Gastrocnemius medialis (tissue), 4 donors: ENCODE measurements at places on chromosomes 7 and 10.

DNA sequence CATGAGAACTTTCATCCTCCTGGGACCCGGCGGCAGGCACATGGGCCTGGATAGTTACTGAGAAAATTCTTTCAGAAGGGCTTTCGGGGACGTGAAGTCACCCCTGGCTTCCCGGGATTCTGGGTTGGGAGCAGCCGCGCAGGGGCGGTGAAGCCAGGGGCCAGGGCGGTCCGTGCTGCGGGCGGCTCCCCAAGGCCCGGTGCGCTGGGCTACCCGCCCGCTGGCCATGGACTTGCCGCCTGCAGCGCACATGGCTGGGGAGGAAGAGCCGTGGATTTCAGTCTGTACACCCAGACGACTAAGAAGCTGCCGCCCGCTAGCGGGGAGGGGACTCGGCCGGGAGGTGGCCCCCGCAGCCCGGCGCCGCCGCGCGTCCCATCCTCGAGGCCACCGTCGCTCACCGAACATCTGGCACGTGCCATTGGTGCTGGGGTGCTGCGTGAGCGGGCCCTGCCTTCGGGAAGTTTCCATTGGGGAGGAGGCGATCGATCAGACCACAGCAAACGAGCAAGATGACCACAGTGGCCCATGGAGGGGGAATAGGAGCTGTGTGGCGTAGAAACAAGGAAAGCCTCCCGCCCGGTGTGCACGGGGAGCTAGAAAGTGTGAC is 64.5 kb downstream of the TMEM209 start:
- DNase-seq = no peak

DNA sequence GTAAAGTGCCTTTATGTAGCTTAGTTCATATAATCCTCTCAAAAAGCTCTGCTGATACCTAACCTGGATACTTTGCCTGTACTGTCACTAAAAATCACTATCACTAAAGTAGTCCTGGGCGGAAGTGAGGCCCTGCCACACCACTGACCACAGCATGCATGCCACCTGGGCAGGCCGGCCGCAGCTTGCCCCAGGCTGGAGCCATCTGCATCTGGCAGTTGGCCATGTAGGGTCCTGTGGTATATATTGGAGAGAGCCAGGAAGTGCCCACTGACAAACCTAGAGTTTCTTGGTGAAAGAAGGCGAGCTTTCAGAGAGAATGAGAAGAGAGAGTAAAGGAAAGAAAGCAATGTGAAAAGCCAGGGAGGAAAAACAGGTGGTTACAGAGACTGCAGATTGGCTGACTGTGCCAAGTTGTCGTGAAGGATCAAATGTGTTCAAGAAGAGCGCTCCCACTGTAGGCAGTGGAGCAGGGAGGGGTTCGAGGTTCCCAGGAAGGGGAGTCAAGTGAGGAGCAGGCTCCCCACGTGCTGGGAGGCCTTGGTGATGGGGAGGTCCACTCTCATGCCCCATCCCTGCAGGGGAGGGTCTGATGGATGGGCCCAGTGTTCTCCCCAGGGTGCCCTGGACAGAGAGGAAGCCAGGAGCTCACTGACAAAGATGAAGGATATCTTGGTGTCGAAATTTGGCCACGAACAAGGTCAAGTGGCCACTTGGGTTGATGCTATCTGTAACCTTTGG is 13.6 kb downstream of the LOXL4 start:
- no peak for DNase-seq

DNA sequence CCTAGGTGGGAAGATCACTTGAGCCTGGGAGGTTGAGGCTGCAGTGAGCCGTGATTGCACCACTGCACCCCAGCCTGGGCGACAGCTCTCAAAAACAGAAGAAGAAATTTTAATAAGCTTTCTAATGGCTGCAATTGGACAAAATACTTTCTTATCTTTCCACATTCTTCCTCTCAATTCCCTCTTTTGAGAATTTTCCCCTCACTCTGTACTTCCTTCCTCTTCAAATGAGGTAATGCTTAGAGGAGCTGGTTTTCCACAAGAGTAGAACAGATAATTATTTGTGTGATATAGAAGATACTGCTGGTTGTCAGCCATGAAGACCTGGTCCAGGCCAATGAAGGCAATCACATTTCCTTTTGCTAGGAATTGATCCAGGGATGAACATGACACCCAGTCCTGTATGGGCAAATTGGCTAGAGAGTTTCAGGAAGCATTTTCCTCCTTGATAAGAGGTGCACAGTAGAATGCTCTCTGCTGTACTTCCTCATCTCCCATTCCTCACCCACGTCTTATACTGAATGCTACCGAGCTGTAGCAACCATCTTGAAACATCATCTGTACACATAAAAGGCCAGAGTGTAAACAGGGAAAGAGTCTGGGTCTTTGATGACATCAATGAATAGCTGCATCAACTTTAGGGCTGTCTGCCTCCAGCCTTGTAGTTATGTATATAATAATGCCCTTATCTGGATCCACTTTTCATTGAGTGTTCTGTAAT is 103.9 kb downstream of the CDK6 start:
- no peak for DNase-seq

GRCh38 chr10:14880229-14880628 is 1.6 kb downstream of the SUV39H2 start:
- DNase-seq = no peak
